Panc1 (cell line): ENCODE measurements at places on chromosomes 11 and 22.

DNA sequence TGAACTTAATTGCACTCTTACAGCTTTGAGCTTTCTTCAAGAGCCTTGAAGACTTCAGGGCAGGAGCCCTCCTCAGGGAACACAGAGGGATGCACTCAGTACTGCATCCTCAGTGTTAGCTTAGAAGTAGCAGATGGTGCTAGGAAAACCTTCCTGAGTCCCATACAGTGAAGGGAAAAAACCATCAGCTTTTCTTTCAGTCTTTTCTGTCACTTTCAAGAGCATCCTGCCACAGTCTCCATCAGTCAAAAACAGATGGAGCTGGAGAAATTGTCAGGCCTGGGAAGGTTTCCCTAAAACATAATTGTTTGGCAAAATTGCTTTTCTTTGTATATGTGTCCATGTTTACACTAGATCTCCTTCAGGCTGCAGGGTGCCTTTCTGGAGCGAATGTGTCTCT lies 384.1 kb downstream of the NELL1 start:
- DNase-seq, result no peak

- no peak for DNase-seq
Observed at GRCh38 chr11:120289426-120289825, 35.7 kb upstream of the TLCD5 start.

- no peak for DNase-seq
Observed at GRCh38 chr11:29321293-29322132, 695.3 kb downstream of the KCNA4 start.

GRCh38 chr11:129695571-129696308 lies 119.9 kb upstream of the TMEM45B start:
- peak; percentile 18 for DNase-seq

GRCh38 chr11:115170133-115170815 lies 333.9 kb downstream of the CADM1 start:
- DNase-seq, result no peak

GRCh38 chr11:32325187-32325586 lies 110.2 kb downstream of the WT1 start:
- no peak for DNase-seq

DNA sequence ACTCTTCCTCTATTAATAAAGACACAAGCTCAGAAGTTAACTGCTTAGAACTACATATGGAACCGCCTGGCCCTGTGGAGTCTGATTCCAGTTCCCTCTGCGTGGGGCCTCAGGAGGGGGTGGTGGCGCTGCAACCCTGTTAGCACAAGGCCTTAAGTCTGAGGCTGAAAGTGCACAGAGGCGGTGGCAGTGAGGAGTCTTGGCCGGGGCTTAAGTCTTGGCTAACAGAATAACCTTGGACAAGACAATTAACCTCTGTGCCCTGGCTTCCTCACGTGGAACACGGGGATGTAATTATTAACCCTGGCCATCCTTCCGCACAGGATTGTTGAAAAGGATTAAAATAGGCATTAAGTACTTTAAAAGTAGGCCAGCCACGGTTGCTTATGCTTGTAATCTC lies 191.5 kb downstream of the CEP164 start:
- no peak for DNase-seq

GRCh38 chr11:122895563-122895962 lies 13.0 kb downstream of the JHY start:
- DNase-seq, result no peak

- no peak for DNase-seq
Observed at GRCh38 chr11:72257570-72257969, 13.6 kb upstream of the PHOX2A start.

DNA sequence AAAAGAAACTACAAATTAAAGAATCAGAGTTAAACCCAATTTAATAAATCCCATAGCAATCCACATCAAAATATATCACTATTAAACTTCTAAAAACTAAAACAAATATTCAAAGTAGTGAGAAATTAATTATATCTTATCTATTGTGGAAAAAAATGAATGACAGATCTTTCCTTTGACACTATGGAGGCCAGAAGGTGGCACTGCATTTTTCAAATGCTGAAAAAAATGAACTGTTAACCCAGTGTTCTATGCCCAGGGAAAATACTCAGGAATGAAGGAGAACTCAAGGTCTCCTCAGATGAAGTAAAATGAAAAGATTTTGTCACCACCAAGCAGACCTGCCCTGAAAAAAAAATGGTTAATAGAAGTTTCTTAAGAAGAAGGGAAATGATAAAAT lies 27.7 kb downstream of the TYR start:
- DNase-seq, result no peak

- DNase-seq, result no peak
Observed at GRCh38 chr11:60971520-60971919, at the start of gene CD6. Gene CD6, plus strand, starts transcription at chr11:60971680. Its CDS starts 186 bp downstream, at chr11:60971866.

- peak; percentile 13 for DNase-seq
Observed at GRCh38 chr11:15941206-15941770, 415.1 kb downstream of the SOX6 start.

DNA sequence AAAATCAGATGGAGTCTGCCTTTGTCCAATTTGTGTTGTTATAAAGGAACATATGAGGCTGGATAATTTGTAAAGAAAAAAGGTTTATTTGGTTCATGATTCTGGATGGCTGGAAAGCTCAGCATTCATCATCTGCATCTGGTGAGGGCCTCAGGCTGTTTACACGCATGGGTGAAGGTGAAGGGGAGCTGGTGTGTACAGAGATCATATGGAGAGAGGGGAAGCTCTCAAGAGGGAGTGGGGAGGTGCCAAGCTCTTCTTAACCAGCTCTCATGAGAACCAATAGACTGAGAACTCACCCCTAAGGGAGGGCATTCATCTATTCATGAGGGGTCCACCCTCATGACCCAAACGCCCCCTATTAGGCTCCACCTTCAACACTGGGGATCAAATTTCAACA lies 40.0 kb downstream of the NEU3 start:
- no peak for DNase-seq

DNA sequence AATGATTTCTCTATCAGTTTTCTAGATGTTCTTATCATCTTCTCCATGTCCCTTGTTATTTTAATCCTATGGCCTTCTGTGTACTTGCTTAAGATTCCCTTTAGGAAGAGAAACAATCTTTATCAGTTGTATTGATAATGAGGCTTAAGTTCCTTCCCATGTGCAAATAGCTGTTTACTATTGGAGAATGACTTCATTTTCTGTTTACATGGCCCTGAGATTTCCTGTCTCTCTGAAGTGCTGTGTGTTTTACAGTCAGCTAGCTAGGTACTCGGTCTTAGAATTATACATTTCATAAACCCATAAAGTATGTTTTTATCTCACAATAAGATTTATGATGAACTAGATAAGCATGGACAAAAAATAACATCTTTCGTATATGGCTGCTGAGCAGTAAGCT lies 67.5 kb upstream of the CCDC179 start:
- DNase-seq, result no peak

- DNase-seq, result peak; percentile 64
Observed at GRCh38 chr11:84870486-84870885, 756.7 kb downstream of the DLG2 start.

- no peak for DNase-seq
Observed at GRCh38 chr11:118908901-118909618, 16.7 kb downstream of the BCL9L start.

- no peak for DNase-seq
Observed at GRCh38 chr11:124467381-124467927, 22.0 kb upstream of the OR8B8 start.

DNA sequence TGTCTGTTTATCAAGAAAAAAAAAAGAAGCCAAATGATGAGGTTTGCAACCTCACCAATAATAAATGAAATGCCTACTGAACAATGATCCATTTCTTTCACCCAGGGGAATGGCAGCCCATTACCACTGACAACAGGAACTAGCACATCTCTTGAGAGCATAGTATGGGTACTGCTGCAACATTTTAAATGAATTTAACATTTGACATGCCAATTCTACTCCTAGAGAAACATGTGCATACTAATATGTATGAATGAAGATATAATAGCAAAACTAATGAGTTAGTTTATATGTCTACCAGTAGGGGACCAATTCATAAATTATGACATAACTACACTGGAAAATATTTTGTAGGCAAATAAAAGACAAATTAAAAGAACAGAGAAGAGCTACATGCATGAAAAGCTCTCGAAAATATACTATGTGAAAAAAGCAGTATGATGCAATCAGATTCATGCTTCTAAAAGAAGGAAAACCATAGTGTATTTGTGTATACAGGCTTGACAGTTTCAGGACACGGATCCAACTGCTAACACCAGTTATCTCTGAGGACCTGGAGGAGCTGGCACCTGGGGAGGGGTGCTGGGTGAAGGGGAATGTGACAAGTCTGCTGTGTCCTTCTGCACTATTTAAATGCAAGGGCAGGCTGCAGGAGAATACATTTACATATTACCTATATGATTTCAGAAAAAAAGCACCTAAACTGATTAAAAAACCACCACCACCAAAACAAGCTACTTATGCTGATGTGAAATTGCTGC lies 6.9 kb downstream of the SMCO4 start:
- DNase-seq, result no peak

GRCh38 chr11:121237686-121238658 lies 54.6 kb upstream of the SC5D start:
- no peak for DNase-seq

DNA sequence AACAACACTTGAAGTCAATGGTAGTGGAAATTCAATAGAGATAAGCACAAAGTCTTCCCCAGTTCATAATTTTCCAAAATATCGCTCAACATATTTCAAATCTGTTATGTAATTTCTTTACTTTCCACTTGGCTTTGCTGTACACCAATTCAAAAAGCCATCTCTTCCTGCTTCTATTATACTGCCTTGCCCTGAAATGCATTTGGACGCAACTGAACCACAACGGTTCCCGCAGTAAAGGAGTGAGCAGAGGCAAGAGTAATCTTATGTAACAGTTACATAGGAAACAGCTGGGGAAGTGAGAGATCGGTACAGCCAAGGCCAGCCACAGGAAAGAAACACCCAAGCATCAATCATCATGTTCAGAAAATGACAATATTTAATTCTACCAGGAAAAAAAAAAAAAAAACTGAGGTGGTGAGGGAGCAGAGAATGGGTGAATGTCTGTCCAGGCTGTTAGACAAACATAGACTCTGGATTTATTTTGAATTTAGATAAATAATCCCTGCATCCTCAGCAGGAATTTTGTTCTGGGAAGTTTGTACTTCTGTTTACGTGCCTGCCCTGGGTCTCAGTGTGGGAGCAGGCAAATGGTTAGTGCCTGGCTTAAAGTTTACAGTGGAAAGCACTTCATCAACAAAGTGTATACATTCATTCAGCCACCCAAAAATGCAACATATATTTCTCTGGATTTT lies 392.2 kb downstream of the ETS1 start:
- no peak for DNase-seq

- no peak for DNase-seq
Observed at GRCh38 chr22:24183321-24184031, 2.2 kb downstream of the SUSD2 start.

DNA sequence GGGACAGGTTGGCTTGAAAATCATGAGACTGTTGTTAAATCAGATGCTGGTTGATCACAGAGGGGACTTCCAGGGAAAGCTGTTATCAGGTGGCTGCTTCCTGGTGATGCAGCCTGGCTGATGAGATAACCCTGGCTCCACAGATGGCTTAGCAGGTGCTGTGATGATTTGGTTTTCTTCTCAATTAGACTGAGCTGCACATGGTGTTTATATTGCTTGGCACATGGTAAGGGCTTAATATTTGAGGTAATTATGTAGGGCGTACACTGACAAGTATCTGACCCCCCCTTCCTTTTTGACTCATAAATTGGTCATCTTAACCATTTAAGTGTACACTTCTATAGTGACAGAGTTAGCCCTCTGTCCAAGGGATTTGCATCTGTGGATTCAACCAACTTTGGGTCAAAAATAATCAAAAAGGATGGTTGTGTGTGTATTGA lies 7.0 kb downstream of the RPS3 start:
- no peak for DNase-seq

DNA sequence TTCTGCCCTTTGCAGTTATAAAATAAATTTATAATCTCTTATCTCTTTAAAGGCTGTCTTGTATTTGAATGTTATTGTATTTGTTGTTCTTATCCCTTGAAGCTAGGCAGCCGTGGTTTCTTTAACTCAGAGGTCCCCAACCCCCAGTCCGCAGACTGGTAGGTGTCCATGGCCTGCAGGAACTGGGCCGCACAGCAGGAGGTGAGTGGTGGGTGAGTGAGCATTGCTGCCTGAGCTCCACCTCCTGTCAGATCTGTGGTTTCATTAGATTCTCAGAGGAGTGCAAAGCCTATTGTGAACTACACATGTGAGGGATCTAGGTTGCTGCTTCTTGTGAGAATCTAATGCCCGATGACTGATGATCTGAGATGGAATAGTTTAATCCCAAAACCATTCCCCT lies 380.0 kb upstream of the CCDC90B start:
- no peak for DNase-seq

GRCh38 chr11:26677566-26677965 lies 44.3 kb downstream of the SLC5A12 start:
- DNase-seq, result no peak

- no peak for DNase-seq
Observed at GRCh38 chr11:14443638-14444037, 56.0 kb downstream of the COPB1 start.

- no peak for DNase-seq
Observed at GRCh38 chr11:41309111-41309522, 150.3 kb downstream of the LRRC4C start.

- no peak for DNase-seq
Observed at GRCh38 chr11:18046116-18046777, at the start of gene TPH1. Gene TPH1, minus strand, starts transcription at chr11:18046269. Its CDS starts 5,507 bp downstream, at chr11:18040762.

GRCh38 chr22:36806835-36807234 lies 10.0 kb downstream of the PVALB start:
- DNase-seq, result no peak

GRCh38 chr11:46026606-46027293 lies 94.5 kb downstream of the PHF21A start:
- no peak for DNase-seq

- DNase-seq, result no peak
Observed at GRCh38 chr11:38935941-38936340, 2337.9 kb upstream of the RAG2 start.

GRCh38 chr11:16881074-16881709 lies 133.0 kb downstream of the PLEKHA7 start:
- no peak for DNase-seq

GRCh38 chr11:32374261-32374711 lies 61.1 kb downstream of the WT1 start:
- DNase-seq, result peak; percentile 13

GRCh38 chr22:25407859-25408229 lies 156.6 kb upstream of the GRK3 start:
- DNase-seq, result no peak

- no peak for DNase-seq
Observed at GRCh38 chr11:68549789-68550484, 89.4 kb downstream of the PPP6R3 start.
